ENCODE measurements at places on chromosomes 16 and 17. TPM values are rescaled to one million over a fixed set of nuclear protein-coding genes. Genes with fewer than 3 reads are reported as not detected.
A peak's percentile ranks its signal among the peaks of the same experiment; 100 is the strongest.

The IGFALS gene
- total RNA-seq: 0.13 TPM

The RGS11 gene
- total RNA-seq: 2.6 TPM

The NOTUM gene
- total RNA-seq: not detected

The PLA2G10 gene
- not detected for total RNA-seq

- DNase-seq: no peak
These were observed 17.9 kb upstream of the HEXD start for GRCh38 chr17:82400206-82400605.

- DNase-seq: no peak
These were observed 58.8 kb upstream of the RHBDL3 start for GRCh38 chr17:32206861-32207260.

DNA sequence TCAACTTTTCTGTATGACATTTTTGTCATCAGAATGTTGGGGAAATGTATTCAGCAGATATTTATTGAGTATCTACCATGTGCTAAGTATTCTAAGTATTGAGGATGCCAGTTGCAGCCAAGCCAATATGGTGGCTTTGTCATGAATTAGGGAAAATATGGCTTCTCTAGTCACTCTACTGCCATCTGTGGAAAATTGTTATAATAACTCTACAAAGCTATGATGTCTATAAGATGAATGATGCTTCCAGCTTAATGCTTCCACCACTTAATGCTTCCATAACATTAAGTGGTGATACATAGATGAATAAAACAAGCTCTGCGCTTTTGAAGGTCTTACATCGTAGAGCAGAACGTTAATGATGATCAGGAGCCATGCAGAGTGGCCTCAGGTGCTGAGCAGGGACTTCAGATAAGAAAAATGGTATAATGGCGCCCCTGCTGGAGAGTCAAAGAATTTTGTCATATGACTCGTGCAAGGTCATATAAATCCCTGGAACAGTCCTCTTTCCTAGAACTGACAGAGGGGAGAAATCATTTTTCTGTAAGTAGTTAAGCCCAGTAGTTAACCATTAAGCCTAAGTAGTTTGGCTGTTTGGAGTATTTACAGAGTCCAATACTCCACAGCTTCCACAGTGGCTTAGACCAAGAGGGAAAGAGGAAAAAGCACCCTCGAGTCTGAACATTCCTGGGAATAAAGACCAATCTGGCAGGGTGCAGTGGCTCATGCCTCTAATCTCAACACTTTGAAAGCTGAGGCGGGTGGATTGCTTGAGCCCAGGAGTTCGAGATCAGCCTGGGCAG is 2.7 kb upstream of the TMIGD1 start:
- peak; percentile 15 for DNase-seq

DNA sequence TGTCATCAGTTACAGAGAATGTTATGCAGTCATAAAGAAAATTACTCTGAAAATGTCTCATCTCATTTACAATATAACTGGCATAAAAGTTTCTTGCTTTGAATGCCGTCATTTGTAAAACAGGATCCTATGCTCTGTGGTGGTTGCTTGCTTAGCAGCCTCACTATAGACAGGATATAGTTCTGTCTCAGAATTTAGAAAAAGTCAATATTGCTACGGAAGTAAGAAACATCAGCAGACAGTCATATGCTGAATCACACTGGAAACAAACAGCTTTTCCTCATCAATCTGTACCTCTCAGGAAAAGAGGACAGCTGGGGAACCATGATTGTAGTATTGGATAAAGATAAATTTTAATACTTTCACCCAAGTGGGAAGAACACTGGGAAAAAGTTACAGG is 105.5 kb downstream of the MYO1D start:
- no peak for DNase-seq

GRCh38 chr17:55302407-55302787 is 37.6 kb downstream of the HLF start:
- no peak for DNase-seq

DNA sequence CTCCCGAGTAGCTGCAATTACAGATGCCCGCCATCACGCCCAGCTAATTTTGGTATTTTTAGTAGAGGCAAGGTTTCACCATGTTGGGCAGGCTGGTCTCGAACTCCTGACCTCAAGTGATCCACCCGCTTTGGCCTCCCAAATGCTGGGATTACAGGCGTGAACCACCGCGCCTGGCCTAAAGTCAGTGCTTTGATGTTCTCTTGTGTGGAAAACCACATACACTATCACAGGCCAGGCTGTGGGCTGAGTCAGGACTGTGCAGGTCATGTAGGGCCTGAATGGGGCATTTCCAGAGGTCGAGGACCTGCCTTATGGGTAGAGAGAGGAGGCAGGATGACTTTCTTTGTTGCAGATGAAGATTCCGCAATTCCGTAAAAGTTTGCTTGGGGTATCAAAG is 5.1 kb upstream of the MT3 start:
- DNase-seq: no peak
